ENCODE measurements at places on chromosomes 7 and 10. TPM values are rescaled to one million over a fixed set of nuclear protein-coding genes. Genes with fewer than 3 reads are reported as not detected.

- no peak for DNase-seq
Measured at GRCh38 chr7:104895522-104896236, 118.3 kb upstream of the KMT2E start.

DNA sequence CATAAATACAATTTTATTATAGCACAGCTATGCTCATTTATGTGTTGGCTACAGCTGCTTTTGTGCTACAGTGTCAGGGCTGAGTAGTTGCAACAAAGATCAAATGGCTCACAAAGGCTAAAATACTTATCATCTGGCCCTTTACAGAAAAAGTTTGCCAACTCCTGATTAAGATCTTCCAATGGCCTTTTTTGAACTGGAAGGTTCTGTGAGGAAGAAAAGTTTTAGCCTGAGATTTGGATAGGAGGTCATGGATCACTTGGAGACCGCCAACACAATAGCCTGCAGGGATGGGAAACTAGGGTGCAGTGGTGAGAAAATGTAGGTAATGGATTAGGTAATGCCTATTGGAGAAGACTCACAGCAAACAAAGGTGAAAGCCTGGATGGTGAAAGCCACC is 169.8 kb downstream of the NOC3L start:
- DNase-seq = no peak

DNA sequence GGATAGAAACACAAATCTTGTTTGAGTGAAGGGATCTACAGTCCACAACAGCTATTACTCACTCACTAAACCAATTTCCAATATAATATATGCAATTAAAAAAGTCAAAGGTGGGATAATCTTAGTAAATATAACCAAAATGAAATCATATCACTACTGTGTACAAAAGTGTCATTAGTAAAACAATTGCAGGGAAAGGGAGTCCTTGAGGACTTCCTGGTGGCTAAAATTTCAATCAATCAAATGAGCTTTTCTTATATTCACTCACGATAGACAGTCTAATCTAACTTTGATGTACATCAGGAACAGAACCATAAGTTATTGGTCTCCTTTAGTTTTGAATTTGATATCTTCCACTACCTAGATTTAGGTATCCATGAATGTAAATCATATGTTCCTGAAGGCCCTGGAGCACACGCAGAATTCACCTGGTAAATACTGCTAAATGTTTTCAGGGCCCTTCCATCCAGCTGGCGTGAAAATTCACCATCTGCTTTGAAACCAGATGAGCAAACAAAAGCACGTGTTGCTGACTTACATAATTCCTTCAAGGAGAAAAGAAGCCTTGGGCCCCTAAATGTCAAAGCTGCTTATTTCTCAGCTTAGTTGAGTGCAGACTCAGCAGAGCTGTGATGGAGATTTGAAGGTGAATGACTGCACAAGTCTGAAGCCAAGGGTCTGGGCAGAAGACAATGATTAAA is 159.3 kb upstream of the TMEM196 start:
- DNase-seq = no peak

DNA sequence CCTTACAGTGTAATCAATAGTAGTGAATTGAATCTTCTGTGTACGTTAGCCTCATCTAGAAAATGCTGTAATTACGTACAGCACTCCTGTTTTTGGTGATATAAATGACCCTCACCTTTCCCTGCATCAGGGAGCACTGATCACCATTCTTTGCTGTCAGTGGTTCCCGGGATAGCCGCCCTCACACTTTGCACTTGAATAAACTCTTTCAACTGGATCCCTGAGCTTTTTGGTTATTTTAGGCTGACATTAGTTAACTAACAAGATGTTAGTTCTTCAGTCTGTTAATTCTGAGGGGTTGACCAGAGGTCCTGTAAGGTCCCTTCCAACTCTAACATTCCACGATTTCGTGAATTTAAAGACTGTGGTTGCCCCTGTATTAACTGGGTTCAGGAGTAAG is 23.4 kb upstream of the ZC3HAV1 start:
- no peak for DNase-seq

The SFTPA1 gene
- not detected for total RNA-seq

The CUTC gene
- 21.6 TPM for total RNA-seq

The CYP2C19 gene
- not detected for total RNA-seq

The KEL gene
- total RNA-seq = 0.72 TPM

The GIMAP6 gene
- not detected for total RNA-seq

Data from H9 (cell line).